ENCODE measurements at places on chromosomes 13 and 19. TPM values are rescaled to one million over a fixed set of nuclear protein-coding genes. Genes with fewer than 3 reads are reported as not detected.
A peak's percentile ranks its signal among the peaks of the same experiment; 100 is the strongest.

- no peaks in the 10 kb centered on the region for H3K4me1 ChIP-seq
- no peak for DNase-seq
- H3K4me3 ChIP-seq, result no peak overlapping the region
Observed at GRCh38 chr13:103140001-103140671, 73.9 kb upstream of the SLC10A2 start.

GRCh38 chr13:74187564-74187963, 53.4 kb upstream of the KLF12 start:
- no peak overlapping the region for H3K27ac ChIP-seq
- DNase-seq, result no peak
- H3K4me3 ChIP-seq, result no peak overlapping the region
- H3K27me3 ChIP-seq, result no peaks in the 10 kb centered on the region

- no peak for DNase-seq
- H3K27me3 ChIP-seq, result no peaks in the 10 kb centered on the region
- H3K4me1 ChIP-seq, result no peaks in the 10 kb centered on the region
Observed at GRCh38 chr19:29544656-29545360, 19.0 kb downstream of the VSTM2B start.

GRCh38 chr13:112626761-112627160, 38.8 kb upstream of the TUBGCP3 start:
- no peak for DNase-seq
- H3K36me3 ChIP-seq, result no peaks in the 10 kb centered on the region
- no peaks in the 10 kb centered on the region for H3K27me3 ChIP-seq

GRCh38 chr19:33470686-33471085, 50.9 kb downstream of the PEPD start:
- no peak for DNase-seq
- H3K4me1 ChIP-seq, result no peaks in the 10 kb centered on the region
- no peak overlapping the region for H3K27ac ChIP-seq
- H3K27me3 ChIP-seq, result no peaks in the 10 kb centered on the region
- no peak overlapping the region for H3K4me3 ChIP-seq

DNA sequence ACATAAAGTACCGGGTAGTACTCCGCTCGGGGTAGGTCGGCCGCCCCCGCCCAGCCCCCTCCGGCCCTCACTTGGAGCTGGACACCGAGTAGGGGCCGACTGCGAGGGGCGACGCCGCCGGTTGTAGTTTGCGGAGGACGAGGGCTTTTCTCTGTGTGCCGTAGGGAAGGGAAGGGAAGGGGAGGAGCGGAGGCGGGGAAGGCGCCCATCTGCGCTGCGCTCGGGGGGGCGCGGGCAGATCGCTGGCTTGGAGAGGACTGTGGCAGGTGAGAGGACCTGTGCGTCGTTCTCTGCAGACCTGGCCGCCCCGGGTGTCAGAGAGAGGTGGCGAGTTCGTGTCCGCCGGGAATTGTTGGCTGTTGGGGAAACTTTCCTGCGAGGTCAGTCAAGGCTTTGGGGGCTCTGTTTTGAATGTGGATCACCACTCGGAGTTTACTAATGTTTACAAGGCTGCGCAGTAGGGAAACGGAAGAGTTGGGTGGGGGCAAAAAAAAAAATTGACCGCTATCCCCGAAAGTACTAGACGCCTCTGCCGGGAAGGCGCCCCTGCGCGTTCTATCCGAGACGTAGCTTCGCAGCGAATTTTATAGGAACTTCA, 1.4 kb downstream of the ING1 start:
- peaks cover 8% of the 10 kb centered on the region for H3K36me3 ChIP-seq
- peaks cover 31% of the 10 kb centered on the region for H3K4me1 ChIP-seq
- DNase-seq, result peak; percentile 48
- no peaks in the 10 kb centered on the region for H3K27me3 ChIP-seq

DNA sequence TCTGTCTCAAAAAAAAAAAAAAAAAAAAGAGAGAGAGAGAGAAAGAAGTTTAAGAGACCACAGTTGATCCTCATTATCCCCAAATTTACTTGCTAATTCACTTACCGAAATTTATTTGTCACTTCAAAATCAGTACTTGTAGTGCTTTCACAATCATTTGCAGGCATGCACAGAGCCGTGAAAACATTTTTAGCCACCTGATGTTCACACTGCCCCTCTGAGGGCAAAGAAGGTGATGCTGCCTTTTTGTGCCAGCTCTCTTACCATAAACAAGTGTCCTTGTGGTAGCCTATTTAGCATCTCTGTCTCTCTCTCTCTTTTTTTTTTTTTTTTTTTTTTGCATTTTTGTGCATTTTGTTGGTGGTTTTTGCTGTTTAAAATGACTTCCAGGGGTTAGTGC, 24.1 kb upstream of the CASP14 start:
- H3K4me3 ChIP-seq, result no peak overlapping the region
- no peak overlapping the region for H3K27ac ChIP-seq
- no peak for DNase-seq

DNA sequence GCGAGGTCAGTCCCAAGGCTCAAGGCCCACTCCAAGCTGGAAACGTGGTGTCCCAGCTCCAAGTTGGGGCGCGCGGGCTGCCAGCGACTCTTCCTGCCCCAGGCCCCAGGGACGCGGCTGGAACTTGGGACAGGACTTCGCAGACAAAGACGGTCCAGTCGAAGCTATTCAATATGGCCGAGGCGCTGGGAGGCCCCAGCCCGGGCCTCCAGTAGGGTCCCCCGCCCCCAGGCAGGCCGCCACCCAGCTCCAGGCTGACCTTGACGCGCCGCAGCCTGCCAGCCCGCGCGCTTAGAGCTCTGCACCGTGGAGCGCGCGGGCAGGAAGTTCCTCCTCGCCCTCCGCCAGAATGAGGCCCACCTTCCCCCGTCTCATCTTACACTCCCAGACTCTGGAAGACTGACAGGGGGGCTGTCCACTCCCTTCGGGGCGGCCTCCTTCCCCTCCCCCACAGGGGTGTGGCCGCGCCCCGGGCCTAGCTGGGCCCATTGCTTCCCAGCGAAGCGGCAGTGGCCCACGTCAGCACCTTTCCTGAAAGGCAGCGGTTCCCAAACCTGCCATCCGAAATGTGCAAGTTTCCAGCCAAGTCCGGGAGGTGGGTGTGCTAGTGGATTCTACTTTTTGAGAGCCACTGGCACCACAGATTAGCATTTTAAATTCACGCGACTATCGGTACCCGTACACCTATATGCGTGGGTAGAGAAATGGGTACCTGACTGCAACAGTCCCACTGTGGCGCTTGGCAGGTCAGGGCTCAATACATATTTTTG, at the start of gene CCDC8:
TSS of gene CCDC8 (minus strand) at position 303 of the 770 bp plus-strand sequence. CDS start 754 bp downstream, outside the sequence.
- H3K27me3 ChIP-seq, result peaks cover 5% of the 10 kb centered on the region
- no peak within 1 kb of the TSS for H3K27ac ChIP-seq
- no peaks in the 10 kb centered on the region for H3K36me3 ChIP-seq
- peaks cover 6% of the 10 kb centered on the region for H3K4me1 ChIP-seq
- no peak within 1 kb of the TSS for H3K4me3 ChIP-seq
- DNase-seq, result no peak

DNA sequence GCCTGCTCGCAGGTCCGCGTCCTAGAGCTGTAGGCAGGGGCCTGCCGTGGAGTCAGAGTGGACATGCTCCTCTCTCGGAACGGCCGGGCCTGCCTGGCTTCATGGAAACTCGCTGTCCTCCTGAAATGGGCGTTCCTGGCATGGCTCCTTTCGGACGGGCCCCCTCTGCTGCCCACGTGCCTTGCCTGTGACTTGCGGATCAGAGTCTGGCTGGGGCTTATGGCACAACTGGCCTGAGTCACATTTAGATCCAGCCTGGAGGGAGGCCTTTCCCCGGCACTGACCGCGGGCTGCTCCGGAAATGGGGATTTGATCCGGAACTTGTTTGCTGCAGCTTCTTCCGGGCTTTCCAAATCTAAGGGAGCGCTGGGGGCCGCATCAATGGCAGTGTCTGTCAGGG, 28.1 kb downstream of the THSD1 start:
- no peaks in the 10 kb centered on the region for H3K27me3 ChIP-seq
- DNase-seq, result no peak
- H3K4me1 ChIP-seq, result no peaks in the 10 kb centered on the region
- H3K27ac ChIP-seq, result no peak overlapping the region

DNA sequence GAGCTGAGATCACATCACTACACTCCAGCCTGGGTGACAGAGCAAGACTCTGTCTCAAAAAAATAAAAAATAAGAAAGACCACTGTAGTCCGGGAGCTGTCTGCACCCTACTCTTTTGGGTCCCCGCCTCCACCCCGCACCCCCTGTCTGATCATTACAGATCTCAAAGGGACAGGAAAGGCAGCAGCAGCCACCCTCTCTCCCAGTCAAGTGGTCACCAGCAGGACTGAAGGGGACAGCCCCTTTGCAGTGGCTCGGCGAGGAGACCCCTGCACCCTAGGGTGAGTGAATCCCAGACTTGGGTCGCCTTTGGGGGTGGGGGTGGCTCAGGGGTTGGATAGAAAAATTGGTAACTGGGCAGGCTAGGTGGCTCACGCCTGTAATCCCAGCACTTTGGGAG, 12.5 kb upstream of the KCNN1 start:
- peaks cover 14% of the 10 kb centered on the region for H3K27me3 ChIP-seq
- no peak overlapping the region for H3K4me3 ChIP-seq
- H3K36me3 ChIP-seq, result no peaks in the 10 kb centered on the region
- DNase-seq, result no peak

- no peak overlapping the region for H3K4me3 ChIP-seq
- no peak for DNase-seq
- no peaks in the 10 kb centered on the region for H3K4me1 ChIP-seq
Observed at GRCh38 chr13:90551253-90551652, 796.2 kb upstream of the MIR17HG start.

GRCh38 chr13:98796798-98797197, 44.3 kb upstream of the SLC15A1 start:
- H3K27ac ChIP-seq, result no peak overlapping the region
- H3K36me3 ChIP-seq, result peaks cover 66% of the 10 kb centered on the region
- no peak for DNase-seq
- H3K27me3 ChIP-seq, result no peaks in the 10 kb centered on the region

- no peak for DNase-seq
- H3K27ac ChIP-seq, result no peak overlapping the region
- H3K4me3 ChIP-seq, result no peak overlapping the region
- no peaks in the 10 kb centered on the region for H3K27me3 ChIP-seq
- H3K4me1 ChIP-seq, result peaks cover 12% of the 10 kb centered on the region
- H3K36me3 ChIP-seq, result peaks cover 80% of the 10 kb centered on the region
Observed at GRCh38 chr19:35733180-35734125, 8.8 kb downstream of the IGFLR1 start.

GRCh38 chr19:6988257-6988656, 33.0 kb downstream of the MBD3L2B start:
- DNase-seq, result no peak
- H3K4me3 ChIP-seq, result no peak overlapping the region
- no peaks in the 10 kb centered on the region for H3K4me1 ChIP-seq
- H3K27ac ChIP-seq, result no peak overlapping the region

DNA sequence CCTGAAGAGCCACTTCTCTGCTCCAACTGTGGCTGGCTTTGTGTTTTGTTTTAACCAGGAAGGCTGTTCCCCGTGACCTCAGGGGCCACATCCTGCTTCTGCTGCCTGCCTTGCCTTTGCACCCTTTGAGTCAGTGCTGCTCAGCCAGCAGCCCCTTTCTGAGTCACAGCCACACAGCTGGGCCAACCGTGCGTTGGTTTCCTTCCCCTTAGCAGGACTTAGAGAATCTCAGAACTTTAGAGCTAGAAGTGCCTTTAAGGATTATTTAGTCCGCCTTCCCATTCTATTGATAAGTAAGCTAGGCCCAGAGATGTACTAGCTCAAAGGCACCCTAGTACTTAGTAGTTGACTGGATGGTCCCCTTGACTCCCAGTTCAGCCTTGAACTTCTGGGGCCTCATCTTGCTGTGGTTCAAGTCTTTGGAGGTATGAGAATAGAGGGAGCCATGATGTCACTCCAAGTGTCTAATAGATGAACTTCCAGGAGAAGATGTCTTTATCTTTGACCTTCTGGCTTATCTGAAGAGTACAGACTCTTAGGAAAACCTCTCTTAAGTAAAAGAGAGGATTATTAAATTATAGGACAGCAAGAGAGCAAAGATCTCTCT, 8.0 kb downstream of the RGCC start:
- peaks cover 65% of the 10 kb centered on the region for H3K36me3 ChIP-seq
- peak overlapping the region; percentile 90 for H3K4me3 ChIP-seq
- peak overlapping the region; percentile 94 for H3K27ac ChIP-seq
- peaks cover 77% of the 10 kb centered on the region for H3K4me1 ChIP-seq
- DNase-seq, result peak; percentile 80
- H3K27me3 ChIP-seq, result no peaks in the 10 kb centered on the region

GRCh38 chr19:49906879-49907564, 10.3 kb upstream of the IL4I1 start:
- no peak for DNase-seq
- no peak overlapping the region for H3K4me3 ChIP-seq
- H3K27ac ChIP-seq, result no peak overlapping the region
- H3K27me3 ChIP-seq, result no peaks in the 10 kb centered on the region
- peaks cover 11% of the 10 kb centered on the region for H3K4me1 ChIP-seq

DNA sequence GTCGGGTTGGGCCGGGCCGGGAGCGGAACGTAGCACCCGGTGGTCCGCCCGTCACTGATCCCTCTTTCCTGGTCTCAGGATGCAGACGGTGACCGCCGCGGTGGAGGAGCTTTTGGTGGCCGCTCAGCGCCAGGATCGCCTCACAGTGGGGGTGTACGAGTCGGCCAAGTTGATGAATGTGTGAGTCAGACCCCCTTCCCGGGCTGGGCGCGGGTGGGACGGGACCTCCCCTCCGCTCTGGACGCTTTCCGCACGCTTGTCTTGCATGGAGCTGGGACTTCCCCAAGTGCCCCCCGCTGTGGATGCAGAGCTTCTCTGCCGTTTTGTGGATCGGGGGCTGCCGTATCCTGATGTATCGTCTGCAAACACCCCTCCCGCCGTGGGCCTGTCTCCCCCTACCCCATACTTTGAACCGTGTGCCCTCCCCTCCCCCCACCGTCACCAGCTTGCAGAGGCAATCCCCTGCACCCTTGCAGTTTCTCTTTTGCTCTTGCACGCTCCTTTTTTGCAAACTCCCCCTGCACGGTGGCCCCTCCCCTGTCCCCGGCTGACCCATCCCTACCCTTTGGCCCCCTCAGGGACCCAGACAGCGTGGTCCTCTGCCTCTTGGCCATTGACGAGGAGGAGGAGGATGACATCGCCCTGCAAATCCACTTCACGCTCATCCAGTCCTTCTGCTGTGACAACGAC, 669 bp downstream of the GADD45B start:
- peak overlapping the region; percentile 85 for H3K27ac ChIP-seq
- H3K4me1 ChIP-seq, result peaks cover 38% of the 10 kb centered on the region
- no peaks in the 10 kb centered on the region for H3K27me3 ChIP-seq
- no peaks in the 10 kb centered on the region for H3K36me3 ChIP-seq
- peak overlapping the region; percentile 99 for H3K4me3 ChIP-seq

- H3K27me3 ChIP-seq, result no peaks in the 10 kb centered on the region
- DNase-seq, result no peak
- no peak overlapping the region for H3K27ac ChIP-seq
- no peak overlapping the region for H3K4me3 ChIP-seq
Observed at GRCh38 chr19:47644743-47645482, 36.0 kb downstream of the BICRA start.

- no peak for DNase-seq
- no peaks in the 10 kb centered on the region for H3K4me1 ChIP-seq
- no peak overlapping the region for H3K27ac ChIP-seq
- H3K27me3 ChIP-seq, result no peaks in the 10 kb centered on the region
Observed at GRCh38 chr19:4503825-4504170, 14.5 kb downstream of the PLIN4 start.

- H3K27ac ChIP-seq, result no peak overlapping the region
- H3K4me1 ChIP-seq, result no peaks in the 10 kb centered on the region
- H3K36me3 ChIP-seq, result no peaks in the 10 kb centered on the region
- H3K27me3 ChIP-seq, result no peaks in the 10 kb centered on the region
Observed at GRCh38 chr13:110228936-110229904, 77.7 kb downstream of the COL4A1 start.

Gene SPRED3
- 1.3 TPM for total RNA-seq

Gene SLC6A16
- 8.6 TPM for total RNA-seq

Gene IGFL3
- total RNA-seq, result not detected

Gene ZNF471
- 0.62 TPM for total RNA-seq

Gene ZNF729
- total RNA-seq, result not detected

Gene RYR1
- total RNA-seq, result 4.9 TPM

Gene KLK12
- not detected for total RNA-seq

Gene KLF16
- 40.6 TPM for total RNA-seq

Gene LACC1
- 0.84 TPM for total RNA-seq

Gene TTYH1
- not detected for total RNA-seq

Data from CD4-positive, CD25-positive, alpha-beta regulatory T cell (primary cell).